T1000 (cell line): ENCODE measurements at places on chromosomes 11 and 22.

GRCh38 chr11:26904132-26904531, 89.8 kb upstream of the FIBIN start:
- DNase-seq = no peak

DNA sequence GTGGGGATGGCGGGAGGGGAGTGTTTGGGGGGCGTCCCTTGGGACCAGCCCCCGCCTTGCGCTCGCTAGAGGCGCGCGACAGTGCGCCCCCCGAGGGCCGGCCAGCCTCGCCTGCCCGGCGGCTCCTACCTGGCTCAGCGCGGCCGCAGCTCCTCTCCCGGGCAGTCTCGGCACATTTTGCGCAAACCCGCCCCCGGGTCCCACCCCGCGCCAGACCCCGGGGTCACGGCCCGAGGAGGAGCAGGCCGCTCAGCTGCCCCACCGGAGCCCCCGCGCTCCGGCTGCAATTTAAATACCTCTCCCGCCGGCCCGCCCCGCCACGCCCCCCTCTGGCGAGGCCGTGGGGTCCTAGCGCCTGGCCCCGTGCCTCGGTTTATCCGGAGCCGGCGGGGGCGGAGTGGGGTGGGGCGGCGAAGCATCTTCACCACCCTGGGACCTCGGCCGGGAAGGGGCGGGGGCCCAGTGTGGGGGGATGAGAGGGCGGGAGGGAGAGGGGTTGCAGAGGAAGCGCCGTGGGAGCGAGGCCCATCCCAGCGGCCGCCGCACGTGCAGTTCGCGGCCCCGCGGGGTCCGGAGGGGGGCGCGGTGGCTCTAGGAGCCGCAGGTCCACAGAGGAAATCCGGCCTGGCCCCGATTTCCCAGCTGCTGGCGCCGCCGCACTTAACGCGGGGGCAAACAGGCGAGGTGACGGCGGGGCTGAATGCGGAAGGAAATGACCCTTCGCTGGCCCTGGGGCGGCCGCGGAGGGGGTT, at the start of gene LRRC32:
Gene LRRC32 (minus strand): TSS at position 263 of the 752 bp plus-strand sequence. CDS start 4,793 bp downstream, outside the sequence.
- no peak for DNase-seq

DNA sequence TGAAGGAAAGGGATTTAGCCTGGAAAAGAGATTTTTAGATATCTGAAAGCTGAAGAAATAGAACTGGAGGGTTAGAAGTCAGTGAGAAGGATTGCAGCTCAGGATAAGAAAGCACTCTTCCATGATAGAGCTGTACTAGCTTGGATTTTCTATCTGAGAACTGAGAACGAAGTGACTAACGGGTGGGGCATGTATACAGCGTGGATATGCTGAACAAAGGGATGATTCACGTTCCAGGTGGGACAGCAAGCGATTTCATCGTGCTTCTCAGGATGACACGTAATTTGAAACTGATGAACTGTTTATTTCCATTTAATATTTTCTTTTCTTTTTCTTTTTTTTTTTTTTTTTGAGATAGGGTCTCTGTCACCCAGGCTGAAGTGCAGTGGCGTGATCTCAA, 53.0 kb downstream of the GRAMD1B start:
- DNase-seq = no peak

- no peak for DNase-seq
These were observed 782 bp downstream of the TMEM109 start for GRCh38 chr11:60914633-60915247.

GRCh38 chr11:23097891-23098290, 237.6 kb upstream of the CCDC179 start:
- DNase-seq = no peak

- no peak for DNase-seq
These were observed 13.1 kb downstream of the ENDOD1 start for GRCh38 chr11:95102733-95103132.

- no peak for DNase-seq
These were observed 13.5 kb upstream of the ZC3H12C start for GRCh38 chr11:110079726-110080125.

DNA sequence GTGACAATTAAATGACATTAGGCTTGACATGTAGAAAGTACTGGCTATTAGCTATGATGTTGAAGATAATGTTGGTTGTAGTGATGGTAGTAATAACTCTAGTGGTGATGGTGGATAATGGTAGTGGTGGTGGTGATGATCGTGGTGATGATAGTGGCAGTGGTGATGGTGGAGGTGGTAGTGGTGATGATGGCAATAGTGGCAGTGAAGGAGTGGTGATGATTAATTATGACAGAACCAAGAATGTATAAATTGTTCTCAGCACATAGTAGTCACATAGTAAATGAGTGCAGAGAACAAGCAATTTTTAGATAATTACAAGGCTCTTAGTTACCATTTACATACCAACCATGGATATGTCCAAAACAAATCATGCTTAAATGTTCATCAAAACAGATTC, 5.3 kb upstream of the CD44 start:
- DNase-seq = no peak

DNA sequence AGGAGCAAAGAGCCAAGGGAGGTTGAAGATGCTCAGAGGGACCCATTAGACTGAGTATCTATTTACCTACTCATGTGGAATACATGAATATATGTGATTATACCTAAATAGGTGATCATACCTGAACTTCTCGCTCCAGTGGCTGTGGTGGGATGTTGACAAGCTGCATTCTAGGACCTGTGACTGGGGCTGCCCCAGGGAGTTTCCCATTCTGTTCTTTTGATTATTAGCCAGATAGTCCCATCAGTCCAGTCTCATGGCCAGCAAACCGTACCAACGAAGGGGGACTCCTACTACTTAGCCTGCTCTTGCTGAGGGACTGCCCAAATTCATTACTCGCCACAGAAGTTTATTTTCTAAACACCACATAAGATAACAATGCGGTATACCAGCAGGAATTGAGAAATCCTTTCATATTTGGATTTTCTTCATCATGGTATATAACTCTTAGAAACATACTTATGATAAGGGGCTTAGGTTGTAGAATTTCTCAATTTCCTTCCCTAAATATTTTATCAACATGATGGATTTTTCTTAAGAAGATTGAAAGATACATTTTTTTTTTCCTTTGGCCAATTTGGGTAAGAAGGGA, 273.9 kb downstream of the NTM start:
- DNase-seq = no peak

DNA sequence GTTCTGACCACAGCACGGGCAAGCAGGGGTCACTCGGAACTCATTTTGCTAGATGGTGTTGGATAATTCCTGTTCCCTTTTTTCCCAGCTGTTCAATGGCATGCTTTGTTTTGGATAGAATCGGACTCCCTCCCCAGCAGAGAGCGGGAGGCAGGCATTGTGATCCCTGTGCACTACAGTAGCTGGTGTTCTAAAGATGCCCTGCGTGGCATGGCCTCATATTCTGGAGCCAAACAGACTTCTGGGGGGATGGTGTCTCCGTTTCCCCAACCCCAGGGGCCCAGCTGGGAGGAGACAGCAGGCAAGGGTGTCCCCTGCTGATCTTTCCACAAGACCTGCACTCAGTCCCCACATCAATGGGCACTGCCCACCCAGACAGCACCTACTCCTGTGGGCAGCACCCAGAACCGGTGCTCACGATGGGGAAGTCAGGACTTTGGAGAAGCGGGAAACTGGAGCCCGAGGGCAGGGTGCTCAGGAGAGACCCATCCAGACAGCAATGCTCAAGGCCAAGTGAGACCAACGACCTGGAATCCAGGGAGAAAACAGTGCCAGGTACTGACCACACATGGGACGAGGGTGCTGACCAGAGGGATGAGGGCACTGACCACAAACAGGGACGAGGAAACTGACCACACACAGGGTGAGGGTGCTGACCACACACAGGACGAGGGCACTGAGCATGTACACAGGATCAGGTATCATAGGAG, 934.9 kb downstream of the BRD1 start:
- no peak for DNase-seq

DNA sequence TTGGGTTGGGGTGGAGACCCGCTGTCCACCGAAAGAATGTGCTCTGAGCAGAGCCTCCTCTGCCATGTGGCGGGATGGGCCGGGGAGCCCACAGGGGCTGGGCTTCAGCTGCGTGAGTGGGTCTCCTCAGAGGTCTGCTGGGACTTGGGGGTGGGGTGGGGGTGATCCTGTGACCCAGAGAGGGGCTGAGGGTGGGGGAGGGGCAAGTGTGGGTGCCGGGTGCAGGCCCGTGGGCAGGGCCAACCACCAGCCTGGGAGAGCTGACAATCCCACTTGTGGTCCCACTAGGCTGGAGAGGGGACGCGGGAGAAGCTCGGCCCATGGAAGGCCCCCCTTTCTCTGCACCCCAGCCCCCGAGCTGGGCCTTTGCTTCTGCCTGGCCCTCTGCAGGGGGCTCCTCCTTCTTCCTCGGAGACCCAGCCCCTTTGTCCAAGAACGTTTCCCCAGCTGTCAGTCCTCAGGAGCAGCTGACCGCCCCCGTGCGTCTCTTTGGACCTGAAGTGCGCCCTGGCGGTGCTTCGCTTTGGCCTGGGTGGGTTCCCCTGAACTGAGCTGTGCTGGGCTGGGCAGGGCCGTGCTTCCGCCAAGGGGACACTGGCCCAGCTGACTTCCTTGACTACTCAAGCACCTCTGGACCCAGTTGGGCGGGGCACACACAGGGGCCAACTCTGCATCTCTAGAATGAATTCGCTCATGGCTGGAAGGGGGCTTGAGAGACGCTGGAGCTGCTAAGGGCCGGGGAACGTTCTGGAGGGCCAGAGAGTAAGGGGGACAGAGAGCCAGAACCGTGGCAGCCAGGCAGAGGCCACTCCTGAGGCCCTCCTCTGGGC, 30.2 kb downstream of the OSBPL5 start:
- DNase-seq = no peak
